ENCODE measurements at places on chromosomes 11 and 22.

GRCh38 chr11:32830413-32830738 lies 649 bp downstream of the PRRG4 start:
- DNase-seq = peak; percentile 40

- no peak for DNase-seq
These were observed 44.6 kb downstream of the KCNC1 start for GRCh38 chr11:17778956-17779860.

- no peak for DNase-seq
These were observed 194.5 kb downstream of the SNX19 start for GRCh38 chr11:130721736-130722135.

DNA sequence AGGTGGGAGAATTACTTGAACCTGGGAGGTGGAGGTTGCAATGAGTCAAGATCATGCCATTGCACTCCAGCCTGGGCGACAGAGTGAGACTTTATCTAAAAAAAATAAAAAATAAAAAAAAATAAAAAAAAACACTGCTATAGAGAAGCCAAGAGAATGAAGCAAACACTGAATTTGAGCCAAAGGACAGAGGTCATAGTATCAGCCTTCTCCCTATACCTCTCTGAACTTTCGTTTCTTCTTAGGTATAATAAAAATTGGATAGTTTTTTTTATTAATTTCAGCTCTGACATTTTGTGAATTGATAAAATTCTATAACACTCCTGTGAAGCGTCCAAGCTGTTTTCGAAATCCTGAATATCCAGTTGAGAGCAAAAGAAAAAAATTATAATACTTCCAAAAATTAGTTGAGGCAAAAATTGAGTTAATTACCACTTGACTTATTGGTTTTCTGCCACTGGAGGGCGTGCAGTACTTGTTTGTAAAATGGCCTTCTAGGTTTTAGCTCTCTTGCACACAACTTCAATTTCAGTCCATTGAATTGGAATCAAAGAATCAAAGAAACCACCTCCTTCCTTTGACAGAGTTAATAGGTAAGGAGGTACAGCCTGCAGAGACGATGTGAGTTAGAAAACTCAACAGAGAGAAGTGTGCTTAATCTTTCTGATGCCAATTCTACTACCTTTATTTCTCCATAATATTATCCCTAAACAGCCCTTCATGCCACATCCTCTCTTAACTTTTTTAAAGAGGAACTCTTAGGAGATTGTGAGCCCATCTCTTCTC lies 143.2 kb downstream of the BBOX1 start:
- DNase-seq = peak; percentile 70

DNA sequence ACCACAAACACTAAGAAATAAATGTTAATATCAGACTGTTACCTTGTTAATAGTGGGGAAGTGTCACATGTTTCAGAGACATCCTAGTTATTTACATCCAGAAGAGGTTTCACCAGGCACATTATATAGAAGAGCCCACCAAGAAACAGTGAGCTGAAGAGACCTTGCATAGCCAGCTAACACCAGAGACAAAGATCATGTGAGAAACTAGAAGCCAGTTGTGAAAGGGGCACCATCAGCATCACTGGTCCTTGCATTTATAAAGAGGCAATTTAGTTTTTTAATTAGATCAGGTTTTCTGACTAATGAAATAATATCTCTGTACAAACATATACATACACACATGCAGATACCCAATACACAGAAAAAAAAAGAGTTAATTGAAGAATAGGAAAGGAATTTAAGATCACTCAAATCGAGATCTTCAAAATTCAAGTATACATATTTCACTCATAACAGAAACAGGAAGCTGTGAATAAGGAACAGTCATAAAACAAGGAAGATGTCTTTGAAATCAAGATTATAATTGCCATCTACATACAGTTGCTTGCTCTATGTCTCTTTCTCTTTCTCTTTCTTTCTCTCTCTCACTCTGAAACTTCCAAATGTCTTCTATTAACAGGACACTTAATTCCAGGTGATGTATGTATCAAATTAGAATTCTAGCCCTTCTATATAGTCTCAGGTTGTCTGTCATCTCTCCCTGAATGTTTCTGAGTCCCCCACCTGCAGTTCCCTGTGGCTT lies 348.7 kb downstream of the ETS1 start:
- DNase-seq = no peak
